IPS DF 6.9 (cell line): ENCODE measurements at places on chromosomes 6 and 20.

GRCh38 chr6:8006208-8006607, 58.0 kb downstream of the BLOC1S5 start:
- no peaks in the 10 kb centered on the region for H3K36me3 ChIP-seq
- no peak overlapping the region for H3K27ac ChIP-seq
- no peak overlapping the region for H3K4me3 ChIP-seq
- no peaks in the 10 kb centered on the region for H3K4me1 ChIP-seq

DNA sequence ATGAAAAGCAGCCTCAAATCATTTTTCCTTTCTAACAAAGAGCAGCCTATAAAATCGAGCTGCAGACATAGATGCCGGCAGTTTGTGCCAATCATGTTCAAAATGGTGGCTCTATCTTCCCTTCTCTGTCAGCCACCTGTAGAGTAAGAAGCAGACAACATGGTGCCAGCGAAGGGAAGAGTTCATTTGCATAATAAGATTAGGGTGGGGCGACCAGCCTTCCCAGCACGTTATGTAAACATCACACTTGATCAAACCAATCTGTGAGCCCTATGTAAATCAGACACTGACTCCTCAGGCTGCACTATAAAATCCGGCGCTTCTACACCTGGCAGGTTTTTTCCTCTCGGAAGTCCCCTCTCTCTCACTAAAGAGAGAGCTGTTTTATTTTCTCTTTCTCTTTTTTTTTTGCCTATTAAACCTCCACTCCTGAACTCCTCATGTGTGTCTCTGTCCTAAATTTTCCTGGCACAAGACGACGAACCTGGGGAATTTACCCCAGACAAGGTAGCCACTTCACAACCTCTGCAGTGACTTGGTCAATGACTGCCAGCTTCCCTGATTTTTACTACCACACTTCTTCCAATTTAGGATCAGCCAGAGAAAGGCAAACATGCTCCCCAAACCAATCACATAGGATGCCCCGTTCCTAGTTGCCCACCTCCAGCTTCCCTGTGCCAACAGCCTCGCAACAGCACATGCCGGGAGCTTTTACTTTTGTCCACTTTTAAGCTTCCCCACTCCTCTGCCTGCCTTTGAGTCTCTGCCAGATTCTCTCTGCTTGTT, 12.9 kb downstream of the TPMT start:
- H3K27me3 ChIP-seq: no peaks in the 10 kb centered on the region
- H3K4me3 ChIP-seq: no peak overlapping the region
- no peak for DNase-seq
- H3K36me3 ChIP-seq: no peaks in the 10 kb centered on the region; the same call in 1 of the 2 replicates
- no peak overlapping the region for H3K27ac ChIP-seq

DNA sequence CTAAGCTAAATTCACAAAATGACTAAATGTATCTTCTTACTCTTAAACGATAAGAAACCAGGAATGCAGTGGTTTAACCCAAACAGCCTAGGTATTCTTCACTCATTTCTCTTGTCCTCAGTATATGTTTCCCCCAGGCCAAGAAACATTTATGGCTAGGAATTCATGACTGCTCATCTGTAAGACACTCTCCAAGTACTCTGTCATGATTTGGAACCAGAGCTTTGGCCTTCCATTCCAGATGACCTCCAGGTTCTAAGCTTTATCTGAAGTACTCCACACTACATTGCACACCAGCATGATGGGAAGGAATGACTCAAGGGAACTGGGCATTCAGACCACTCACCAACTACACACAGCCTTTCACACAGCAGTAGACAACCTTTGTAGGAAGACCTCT, 29.3 kb downstream of the NT5E start:
- no peak overlapping the region for H3K27ac ChIP-seq
- H3K27me3 ChIP-seq: no peaks in the 10 kb centered on the region
- H3K4me3 ChIP-seq: no peak overlapping the region
- H3K4me1 ChIP-seq: no peaks in the 10 kb centered on the region

- H3K27me3 ChIP-seq: no peaks in the 10 kb centered on the region
- H3K27ac ChIP-seq: no peak overlapping the region
- no peak for DNase-seq
- no peaks in the 10 kb centered on the region for H3K36me3 ChIP-seq
- H3K4me3 ChIP-seq: no peak overlapping the region
Observed at GRCh38 chr20:59291740-59292383, 8.5 kb upstream of the EDN3 start.

- no peaks in the 10 kb centered on the region for H3K36me3 ChIP-seq
- H3K4me1 ChIP-seq: peaks cover 5% of the 10 kb centered on the region
- no peak overlapping the region for H3K4me3 ChIP-seq
- H3K27ac ChIP-seq: no peak overlapping the region
Observed at GRCh38 chr6:3899970-3900439, 50.8 kb downstream of the FAM50B start.

GRCh38 chr20:58233881-58234528, 5.6 kb upstream of the ANKRD60 start:
- H3K27ac ChIP-seq: no peak overlapping the region
- DNase-seq: no peak
- no peak overlapping the region for H3K4me3 ChIP-seq
- no peaks in the 10 kb centered on the region for H3K27me3 ChIP-seq
- no peaks in the 10 kb centered on the region for H3K4me1 ChIP-seq
- no peaks in the 10 kb centered on the region for H3K36me3 ChIP-seq

DNA sequence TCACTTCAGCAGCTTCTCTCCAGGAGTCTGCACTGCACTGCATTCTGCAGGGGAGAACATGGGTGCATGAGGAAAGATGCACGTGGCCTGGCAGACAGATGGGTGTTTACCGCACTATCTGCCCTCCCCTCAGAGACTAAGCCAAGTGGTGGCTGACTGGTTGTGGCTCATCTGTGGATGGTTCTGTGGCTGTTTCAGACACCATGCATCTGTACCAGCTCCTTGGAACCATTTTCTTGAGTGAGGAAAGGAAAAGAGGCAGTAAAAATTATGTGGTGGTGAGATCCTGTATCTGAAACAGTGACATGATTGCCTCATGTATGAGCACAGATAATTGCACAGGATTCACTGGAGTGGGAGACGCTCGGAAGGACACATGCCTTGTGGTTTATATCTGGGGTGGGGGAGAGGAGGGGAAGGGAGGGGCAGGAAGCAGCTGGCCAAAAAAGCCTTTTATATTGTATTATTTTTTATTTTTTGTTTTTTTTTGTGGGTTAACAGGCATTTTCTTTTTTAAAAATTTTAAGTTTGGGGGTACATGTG, 161.7 kb downstream of the ERMARD start:
- H3K36me3 ChIP-seq: no peaks in the 10 kb centered on the region
- no peaks in the 10 kb centered on the region for H3K27me3 ChIP-seq
- H3K27ac ChIP-seq: no peak overlapping the region

- DNase-seq: no peak
- H3K4me1 ChIP-seq: 0 out of 2 replicates have a peak, but pooled peaks cover 1% of the 10 kb centered on the region
- H3K36me3 ChIP-seq: no peaks in the 10 kb centered on the region; the same call in 1 of the 2 replicates
- no peak overlapping the region for H3K27ac ChIP-seq
Observed at GRCh38 chr6:158174514-158174913, 6.4 kb downstream of the GTF2H5 start.

DNA sequence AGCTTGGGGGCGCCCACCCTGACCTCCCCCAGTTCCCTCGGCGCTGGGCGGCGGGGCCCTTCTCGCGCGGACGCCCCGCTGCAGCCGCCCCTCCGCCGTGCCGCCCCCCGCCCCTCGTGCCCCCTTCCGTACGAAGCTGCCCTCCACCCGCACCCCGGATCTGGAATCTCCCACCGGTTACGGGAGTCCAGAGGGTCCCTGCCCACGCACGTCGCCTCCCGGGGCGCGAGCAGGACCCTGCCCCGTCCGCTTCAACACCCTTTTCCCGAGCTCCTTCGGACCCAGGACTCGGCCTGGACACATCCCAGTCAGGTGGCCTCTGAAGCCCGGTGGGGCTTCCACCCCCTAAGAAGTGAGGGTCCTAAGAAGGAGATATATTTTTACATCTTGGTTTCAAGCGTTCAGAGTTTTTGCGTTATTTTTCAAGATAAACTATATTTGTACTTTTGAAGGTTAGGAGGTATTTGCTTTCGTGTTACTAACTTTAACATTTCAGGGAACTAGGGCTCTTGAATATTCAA, 506 bp downstream of the ARFGAP1 start:
- H3K36me3 ChIP-seq: peaks cover 16% of the 10 kb centered on the region
- no peaks in the 10 kb centered on the region for H3K27me3 ChIP-seq
- DNase-seq: no peak
- H3K4me3 ChIP-seq: peak overlapping the region; percentile 82

GRCh38 chr6:155041741-155042279, 46.7 kb downstream of the TIAM2 start:
- no peak for DNase-seq
- no peaks in the 10 kb centered on the region for H3K27me3 ChIP-seq

DNA sequence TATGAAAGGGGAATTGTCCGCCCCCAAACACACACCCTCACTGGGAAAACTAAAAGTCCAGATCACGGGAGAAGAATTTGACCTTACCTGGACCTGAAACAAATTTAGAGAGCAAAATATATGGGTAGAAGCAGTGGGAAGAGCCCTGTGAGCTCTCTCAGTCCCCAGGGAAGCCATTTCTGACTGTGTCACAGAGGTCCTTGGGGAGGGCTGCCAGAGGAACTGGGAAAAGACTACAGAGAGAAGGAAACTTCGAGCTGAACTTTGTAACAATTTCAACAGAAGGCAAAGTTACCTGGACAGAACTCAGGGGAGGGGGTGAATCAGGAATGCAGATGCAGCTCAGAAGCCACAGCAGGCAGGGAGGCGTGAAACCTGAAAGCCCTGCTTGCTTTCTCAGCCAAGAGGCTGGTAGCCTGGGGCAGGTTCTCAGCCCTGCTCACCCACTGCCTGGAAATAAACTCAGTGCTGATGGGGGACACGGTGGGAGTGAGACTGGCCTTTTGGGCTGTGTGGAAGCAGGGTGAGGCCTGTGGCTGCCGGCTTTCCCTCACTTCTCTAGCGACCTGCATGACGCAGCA, 163.8 kb downstream of the TMEM200A start:
- no peak for DNase-seq
- no peaks in the 10 kb centered on the region for H3K36me3 ChIP-seq
- no peak overlapping the region for H3K27ac ChIP-seq
- H3K4me1 ChIP-seq: no peaks in the 10 kb centered on the region

DNA sequence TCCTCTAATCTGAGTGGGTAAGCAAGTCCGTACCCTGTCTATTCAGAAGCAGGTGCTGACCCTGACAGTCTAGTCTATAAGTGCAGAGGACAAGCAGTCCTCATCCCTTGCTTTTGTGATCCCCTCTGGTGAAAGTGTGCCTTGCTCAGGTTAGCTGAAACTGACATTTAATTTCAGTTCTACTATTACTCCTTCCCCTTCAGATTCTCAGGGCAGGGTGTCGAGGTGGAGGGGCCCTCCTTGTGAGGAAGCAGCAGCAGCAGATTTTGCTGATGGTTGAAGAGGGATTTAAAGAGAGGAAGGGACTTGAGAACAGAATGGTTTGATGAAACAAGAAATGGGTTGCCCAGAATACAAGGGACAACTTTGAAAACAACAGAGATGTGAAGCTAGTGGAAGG, 309.3 kb downstream of the CLIC5 start:
- H3K27me3 ChIP-seq: no peaks in the 10 kb centered on the region
- H3K4me3 ChIP-seq: no peak overlapping the region
- no peak overlapping the region for H3K27ac ChIP-seq

DNA sequence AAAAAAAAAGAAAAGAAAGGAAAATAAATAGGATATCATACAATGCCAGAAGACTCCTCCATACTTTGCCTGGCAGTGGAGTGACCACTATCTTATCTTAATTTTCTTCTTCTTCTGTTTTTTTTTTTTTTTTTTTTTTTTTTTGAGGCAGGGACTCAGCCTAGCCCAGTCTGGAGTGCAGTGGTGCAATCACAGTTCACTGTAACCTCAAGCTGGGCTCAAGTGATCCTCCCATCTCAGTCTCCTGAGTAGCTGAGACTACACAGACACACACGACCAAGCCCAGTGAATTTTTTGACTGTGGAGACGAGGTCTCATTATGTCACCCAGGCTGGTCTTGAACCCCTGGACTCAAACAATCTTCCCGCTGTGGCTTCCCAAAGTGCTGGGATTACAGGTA, 17.1 kb upstream of the MMP9 start:
- no peak overlapping the region for H3K27ac ChIP-seq
- no peaks in the 10 kb centered on the region for H3K36me3 ChIP-seq
- H3K27me3 ChIP-seq: no peaks in the 10 kb centered on the region
- H3K4me1 ChIP-seq: peaks cover 3% of the 10 kb centered on the region; the same call in 1 of the 2 replicates
- DNase-seq: no peak
- no peak overlapping the region for H3K4me3 ChIP-seq

GRCh38 chr6:47687432-47687831, 10.9 kb upstream of the ADGRF4 start:
- H3K4me3 ChIP-seq: no peak overlapping the region
- no peaks in the 10 kb centered on the region for H3K27me3 ChIP-seq
- H3K27ac ChIP-seq: no peak overlapping the region
- H3K36me3 ChIP-seq: no peaks in the 10 kb centered on the region

DNA sequence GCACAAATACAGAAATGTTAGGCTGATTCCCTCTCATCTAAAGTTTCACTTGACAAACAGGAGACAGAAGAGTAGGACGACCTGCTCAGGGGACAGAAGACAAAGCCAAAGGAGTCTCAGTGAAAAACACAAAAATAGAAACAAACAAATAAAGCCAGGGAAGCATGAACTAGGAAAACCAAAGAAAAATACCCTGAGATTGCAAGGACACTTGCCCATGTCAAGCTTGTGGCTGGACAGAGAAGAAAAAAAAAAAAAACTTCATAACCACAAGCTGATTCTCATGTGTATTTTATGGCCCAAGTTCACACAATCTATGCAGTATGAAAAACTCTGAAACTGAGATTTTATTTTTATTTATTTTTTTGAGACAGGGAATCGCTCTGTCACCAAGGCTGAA, 85.6 kb upstream of the BEND6 start:
- H3K27ac ChIP-seq: no peak overlapping the region
- no peaks in the 10 kb centered on the region for H3K27me3 ChIP-seq
- no peak overlapping the region for H3K4me3 ChIP-seq

- no peak overlapping the region for H3K4me3 ChIP-seq
- no peak overlapping the region for H3K27ac ChIP-seq
- H3K27me3 ChIP-seq: no peaks in the 10 kb centered on the region
Observed at GRCh38 chr6:139872665-139873064, 498.2 kb upstream of the CITED2 start.

- no peaks in the 10 kb centered on the region for H3K36me3 ChIP-seq
- H3K4me3 ChIP-seq: no peak overlapping the region
- H3K27ac ChIP-seq: no peak overlapping the region
- no peaks in the 10 kb centered on the region for H3K4me1 ChIP-seq
- no peaks in the 10 kb centered on the region for H3K27me3 ChIP-seq
Observed at GRCh38 chr6:87879132-87879861, 168.3 kb upstream of the SPACA1 start.

DNA sequence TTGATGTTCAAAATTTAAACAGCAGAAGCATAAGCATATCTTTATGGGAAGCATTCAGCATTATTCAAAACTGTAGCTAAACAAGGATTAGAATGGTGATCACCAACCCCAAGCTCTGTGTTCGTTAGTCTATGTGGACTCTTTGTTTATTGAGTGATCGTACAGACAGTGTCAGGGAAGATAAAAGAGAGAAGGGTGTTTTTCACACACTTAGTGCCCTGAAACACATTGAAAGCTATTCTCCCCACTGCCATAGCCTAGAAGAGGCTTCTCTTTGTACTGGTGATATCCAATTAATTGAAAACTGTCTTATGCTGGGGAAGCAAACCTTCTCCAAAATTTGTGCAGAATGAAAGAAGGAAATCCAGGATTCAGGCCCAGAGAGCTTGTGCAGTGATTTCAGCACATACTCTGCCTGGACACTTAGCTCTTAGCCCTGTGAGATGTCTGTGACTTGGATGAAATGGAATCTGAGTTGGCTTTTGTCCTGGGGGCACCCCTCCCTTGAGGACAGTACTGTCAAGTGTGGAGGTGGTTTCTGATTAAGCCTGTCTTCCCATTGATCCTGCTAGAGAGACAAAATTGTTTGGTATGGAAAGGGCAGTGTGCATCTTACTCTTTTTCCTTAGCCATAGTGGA, 125.7 kb upstream of the MTHFD1L start:
- no peak for DNase-seq
- H3K4me1 ChIP-seq: no peaks in the 10 kb centered on the region
- no peak overlapping the region for H3K27ac ChIP-seq
- H3K4me3 ChIP-seq: no peak overlapping the region
- no peaks in the 10 kb centered on the region for H3K27me3 ChIP-seq
- H3K36me3 ChIP-seq: no peaks in the 10 kb centered on the region
